ENCODE measurements at places on chromosomes 6 and 20.

DNA sequence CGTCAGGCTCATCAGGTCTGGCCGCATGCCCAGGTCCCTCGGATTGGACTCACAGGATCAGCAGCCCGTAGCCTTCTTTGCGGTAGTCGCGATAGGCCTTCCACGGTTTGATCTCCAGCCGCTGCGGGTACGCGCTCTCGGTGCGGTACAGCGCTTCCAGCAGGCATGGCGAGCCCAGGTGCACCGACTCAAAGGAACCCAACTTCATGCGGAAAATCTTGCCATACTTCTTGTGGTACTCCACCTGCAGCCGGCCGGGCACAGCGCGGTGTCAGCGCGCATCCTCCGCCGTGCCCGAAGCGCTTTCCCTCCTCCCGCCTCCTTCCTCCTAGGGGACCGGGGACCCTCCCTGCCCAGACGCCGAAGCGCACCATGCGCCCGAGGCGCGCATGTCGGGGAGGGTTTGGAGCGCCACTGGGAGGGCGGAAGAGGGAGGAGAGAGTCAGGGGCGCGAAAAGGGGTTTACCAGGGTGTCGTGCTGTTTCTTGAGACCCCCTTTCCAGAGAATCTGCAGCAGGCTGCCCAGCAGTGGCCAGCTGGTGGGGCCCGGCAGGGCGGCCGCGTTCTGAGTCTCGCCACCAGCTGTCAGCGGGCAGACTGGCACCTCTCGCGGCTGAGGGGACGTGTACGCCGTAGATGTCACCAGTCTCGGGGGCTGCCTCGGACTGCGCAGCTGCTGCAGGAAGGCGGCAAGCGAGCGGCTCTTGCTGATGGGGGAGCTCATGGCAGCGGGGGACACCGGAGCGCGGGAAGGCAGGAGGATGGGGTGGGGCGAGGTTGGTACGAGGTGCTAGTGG, 732 bp downstream of the CYP24A1 start:
- no peak for DNase-seq

- DNase-seq = no peak
Measured at GRCh38 chr6:131116755-131117360, 18.4 kb upstream of the AKAP7 start.

GRCh38 chr6:170483413-170483812, 69.7 kb downstream of the PSMB1 start:
- DNase-seq = no peak

DNA sequence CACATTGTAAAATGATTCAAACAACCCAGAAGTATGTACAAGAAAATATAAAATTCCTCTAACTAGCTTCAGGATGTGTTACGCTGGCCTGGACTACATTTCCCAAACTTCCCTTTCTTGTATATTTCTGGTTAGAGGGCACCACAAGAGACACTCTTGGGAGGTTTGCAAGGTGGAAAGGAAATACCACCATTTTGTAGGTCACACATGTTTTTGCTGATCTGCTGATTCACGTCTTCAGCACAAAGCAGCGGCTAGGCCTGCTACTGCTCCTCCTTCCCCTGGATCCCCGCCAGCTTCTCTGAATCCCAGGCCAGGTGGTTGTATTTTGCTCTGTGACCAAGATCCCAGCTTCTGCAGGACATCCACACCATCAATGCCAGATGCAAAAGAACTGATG, 104.2 kb downstream of the AGPAT4 start:
- no peak for DNase-seq
